ENCODE measurements at places on chromosomes 1 and 21. TPM values are rescaled to one million over a fixed set of nuclear protein-coding genes. Genes with fewer than 3 reads are reported as not detected.

DNA sequence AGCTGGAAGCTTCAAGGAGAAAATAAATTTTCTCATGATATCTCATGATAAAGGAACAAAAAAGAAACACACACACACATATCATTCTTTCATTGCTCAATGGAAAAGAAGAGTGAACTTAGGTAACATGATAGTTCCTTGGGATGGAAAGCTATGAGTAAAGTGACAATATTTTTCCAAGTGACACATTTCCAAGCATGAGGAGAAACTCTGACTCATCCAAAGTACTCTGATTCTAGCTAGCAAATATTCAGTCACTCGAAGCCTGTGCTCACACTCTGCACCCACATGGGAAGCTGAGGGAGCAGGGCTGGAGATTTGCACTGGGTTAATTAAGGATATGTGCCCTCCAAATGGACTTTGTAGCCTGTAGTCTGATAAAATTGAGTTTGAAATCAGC, 222.4 kb downstream of the LRRC40 start:
- DNase-seq = no peak

- DNase-seq = no peak
Observed at GRCh38 chr1:8866173-8866791, 12.2 kb downstream of the ENO1 start.

DNA sequence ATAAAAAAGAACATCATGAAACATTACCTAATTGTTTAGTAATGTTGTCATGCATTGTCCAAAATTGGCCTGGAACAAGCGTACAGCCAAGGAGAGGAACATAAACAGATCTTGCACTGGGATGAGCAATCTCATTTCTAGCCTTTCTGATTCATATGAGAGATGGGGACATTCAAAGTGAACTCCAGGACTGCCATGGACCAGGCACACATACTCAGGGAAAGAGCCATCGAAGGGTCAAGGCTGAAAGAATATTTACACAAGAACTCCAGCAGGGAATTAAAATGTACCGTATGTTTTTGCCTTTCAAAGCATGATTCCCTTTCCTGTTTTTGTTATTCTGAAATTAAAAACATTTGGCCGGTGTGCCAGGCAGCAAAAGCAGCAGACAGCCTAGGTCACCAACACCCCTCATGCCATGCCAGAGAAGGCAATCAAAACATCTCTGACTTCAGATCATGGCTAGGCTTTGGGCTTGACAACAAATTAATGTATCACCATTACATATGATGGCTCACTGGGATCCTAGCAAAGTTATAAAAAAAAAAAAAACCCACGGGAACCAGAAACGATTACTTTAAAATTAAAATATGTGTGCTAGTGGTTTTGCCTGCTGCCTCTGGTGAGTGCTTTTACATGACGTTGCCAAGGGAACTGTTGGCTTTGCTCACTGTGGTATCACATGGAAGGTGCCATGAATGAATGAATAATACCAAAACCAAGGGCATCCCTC, 159.8 kb downstream of the TGFBR3 start:
- no peak for DNase-seq

DNA sequence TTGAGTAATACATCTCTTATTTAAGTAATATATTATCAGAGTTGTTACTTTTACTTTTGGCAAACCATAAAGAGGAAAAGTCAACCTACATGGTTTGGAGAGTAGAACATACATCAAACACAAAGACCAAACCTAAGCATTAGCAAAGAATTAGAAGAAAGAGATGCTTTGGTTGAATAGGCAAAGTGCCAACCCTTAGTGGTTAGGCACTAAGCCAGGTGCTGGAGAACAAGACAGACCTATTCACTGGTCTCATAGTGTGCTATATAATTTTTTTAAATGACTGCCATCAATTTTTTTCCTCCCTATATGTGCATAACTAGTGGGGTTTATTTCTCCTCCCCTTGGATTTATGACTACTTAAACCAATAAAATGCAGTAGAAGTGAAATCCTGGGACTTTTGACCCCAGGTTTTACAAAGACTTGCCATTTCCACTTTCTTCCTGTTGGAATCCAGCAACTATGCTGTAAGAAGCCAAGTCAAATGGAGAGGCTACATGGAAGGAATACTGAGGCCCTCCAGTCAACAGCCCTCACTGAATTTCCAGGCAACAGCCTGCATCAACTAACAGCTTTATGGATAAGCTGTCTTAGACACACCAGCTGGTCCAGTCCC, 69.8 kb upstream of the HAO2 start:
- DNase-seq = no peak

DNA sequence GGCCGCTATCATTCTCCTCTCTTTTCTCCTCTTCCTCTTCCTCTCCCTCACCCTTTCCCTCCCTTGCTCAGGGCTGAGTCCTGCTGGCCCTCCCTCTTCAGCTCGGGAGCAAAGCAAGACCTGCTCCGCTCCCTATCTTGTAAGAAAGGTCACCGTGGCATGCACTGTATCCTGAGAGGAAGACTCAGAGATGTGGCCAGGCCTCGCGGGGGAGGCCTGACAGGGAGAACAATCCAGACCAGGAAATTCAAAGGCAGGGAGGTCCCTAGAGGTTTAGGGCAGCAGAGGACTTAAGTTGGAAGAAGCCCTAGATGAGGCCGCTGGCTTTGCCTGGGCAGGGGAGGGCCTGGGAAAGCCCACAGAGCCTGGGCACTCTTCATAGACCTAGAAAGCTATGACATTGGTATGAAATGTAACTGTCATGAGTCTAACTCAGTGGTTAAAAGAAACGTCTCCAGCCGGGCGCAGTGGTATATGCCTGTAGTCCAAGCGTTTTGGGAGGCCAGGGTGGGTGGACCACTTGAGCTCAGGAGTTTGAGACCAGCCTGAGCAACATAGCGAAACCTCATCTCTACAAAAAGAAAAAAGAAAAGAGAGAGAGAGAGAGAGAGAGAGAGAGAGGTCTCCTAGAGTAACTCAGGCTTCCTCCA, 14.6 kb upstream of the PTAFR start:
- no peak for DNase-seq

DNA sequence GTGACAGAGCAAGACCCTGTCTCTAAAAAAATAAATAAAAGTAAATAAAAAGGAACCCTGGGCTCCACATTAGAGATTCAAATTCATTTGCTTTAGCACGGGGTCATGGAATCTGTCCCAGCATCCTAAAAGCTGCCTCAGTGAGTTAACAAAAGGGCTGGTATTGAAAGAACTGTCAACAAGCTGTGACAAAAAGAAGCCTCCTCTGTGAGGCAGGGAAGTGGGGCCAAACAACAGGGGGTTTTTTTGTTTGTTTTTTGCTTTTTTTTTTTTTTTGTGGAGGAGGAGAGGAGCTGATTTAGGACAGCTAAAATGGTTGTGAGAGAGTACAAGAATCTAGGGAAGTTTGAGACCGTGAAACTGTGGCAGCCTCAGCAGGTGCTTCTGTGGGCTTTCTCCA, 115.7 kb downstream of the LIPI start:
- no peak for DNase-seq

DNA sequence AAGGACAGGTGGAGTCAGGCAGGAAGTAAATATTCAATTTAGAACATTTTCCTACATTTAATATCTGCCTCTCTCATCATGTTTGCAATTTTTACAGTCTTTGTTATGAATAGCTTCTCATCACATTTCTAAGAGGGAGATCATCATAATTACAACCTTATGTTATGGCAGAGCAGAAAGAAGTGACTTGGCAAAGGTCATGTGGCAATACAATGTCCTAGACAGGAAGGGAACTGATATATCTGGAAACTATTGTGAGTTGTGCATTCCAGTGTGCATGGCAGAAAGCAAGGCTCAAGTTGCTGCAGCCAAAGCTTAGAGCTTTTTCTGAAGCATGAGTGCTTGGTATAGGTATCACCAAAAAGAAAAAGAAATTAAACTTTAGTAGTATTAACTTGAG, 43.8 kb upstream of the PRRX1 start:
- no peak for DNase-seq

DNA sequence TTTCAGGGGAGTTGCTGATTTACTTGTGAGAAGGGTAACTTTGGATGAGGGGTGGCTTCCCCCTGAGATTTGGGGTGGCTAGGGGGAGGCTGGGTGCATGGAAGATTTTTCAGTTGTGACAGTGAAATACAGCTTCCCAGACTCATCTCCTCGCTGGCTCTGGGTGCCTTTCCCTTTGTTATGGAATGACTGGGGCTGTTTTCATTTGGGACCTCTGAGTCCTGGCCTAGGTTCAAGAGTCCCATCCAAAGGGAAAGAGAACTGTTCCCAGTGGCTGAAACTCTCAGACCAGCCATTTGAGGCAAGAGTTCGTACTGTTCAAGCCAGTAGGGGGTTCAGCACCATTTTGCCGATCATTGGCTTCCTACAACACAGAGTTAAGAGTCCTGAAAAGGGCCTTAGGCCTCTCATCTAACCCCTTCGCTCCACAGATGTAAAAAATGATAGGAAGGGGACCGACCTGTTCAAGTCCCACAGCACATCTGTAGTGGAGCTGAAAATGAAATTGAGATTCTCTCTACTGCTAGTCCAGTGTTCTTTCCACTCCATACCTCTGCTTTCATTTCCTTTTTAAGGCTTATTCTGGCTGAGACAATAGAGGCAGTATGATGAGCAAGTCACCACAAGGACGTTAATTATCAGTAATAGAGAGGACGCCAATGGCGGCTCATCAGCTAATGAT, 958 bp downstream of the DDR2 start:
- no peak for DNase-seq

DNA sequence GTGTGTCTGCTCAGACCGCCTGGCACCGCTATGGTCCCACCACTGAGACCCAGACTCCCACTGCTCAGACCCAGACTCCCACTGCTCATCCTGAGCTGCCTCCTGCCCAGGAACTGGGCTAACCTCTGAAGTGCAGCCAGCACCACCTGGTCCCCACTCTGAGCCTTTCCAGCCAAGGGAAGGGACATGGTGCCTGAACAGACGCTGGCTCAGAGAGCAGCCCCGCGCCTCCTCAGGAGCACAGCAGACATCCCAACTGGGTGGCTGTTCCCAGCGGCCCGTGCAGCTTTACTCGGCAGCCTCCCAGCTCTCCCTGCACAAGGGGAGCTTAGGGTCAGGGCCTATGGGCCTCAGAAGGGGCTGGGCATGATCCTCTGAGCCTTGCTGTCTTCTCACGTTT, 27.8 kb upstream of the CNTN2 start:
- DNase-seq = no peak

DNA sequence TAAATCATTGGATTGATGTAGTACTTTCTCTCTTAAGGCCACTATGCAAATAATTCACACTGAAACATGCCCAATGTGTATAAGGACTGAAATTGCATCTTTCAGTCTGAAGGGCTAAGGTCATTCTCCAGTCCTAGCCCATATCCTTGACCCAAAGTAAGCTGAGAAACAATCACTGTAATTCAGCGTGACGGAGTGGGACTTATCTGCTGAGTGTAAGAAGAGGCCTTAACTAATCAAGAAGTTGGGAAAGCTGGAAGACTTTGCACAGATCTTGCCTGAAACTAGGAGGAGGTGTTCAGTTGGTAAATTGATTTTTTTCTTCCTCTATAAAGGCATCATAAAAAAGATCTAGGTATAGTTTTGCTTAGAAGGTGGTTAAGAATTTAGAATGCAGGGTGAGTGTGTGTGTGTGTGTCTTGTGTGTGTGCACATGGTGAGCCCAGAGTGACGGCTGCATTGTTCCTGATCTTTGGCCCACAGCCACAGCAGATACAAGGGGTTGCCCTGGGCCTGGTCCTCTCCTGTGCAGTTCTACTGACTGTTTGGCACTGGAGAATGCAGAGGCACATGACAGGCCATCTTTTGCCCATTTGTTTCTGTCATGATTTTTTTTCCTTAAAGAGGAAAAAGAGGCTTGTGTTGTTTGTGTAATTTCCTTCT, 13.3 kb upstream of the PPP2R5A start:
- no peak for DNase-seq

DNA sequence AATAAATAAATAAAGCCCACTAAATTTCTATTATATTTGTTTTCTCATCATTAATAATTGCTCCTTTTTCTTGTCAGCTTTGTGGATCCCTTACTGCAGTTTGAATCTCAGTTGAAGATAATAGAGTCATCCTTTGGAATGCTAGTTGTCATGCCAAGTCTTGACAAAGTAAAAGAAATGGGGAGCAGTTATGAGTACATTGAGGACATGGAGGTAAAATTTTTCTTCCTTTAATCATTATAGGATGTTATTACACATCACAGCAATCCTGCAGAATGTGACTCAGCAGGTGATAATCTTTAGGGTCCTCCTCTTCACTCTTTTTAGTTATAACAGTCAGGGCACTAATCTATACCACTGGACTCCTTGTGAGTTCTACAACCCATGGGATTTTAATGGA, 24.1 kb downstream of the MROH9 start:
- DNase-seq = no peak

- no peak for DNase-seq
Observed at GRCh38 chr1:60668585-60668984, 413.8 kb upstream of the NFIA start.

- no peak for DNase-seq
Observed at GRCh38 chr1:115239148-115239422, 99.0 kb downstream of the NGF start.

DNA sequence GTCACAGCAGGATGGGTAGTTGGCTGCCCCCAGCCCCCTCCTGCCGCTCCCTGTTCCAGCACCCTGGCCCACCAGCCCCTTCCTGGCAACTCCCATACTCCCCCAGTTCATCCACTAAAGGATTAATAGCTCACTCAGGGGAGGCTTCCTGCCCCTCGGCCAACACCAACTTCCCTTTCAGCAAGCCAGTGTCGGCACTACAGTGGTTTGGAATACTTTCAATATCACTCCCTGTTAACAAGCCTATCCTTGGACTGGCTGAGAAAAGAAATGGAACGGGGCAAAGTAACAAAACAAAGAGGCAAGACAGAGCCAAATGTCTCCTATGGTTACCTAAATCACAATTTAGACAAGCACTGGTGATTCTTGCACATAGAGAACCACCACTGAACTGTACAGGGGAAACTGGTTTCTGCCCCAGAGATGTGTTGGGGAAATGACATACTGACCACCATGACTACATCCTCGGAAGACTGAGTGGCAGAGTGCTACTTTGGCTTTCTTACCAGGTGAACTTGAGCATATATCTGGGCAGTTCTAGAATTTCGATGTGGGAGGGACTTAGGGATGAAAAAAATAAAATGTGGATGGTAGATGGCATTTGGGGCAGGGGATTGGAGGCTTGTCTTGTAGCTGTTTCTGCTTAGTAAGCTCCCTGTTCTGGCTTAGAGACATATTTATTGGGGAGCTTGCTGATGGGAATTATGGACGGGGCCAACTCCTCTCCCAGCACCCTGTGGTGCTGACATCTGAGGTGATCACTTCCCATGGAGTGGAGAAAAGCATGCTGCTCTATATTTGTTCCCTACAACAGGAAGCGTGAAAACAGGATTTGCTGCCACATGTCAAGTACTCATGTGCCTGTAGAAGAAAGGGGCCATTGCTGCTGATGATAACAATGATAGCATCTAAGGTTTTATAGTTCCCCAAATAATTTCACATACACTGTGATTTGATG, 7.1 kb upstream of the CAPN2 start:
- no peak for DNase-seq

- no peak for DNase-seq
Observed at GRCh38 chr1:70811815-70812214, 235.8 kb downstream of the PTGER3 start.

CTSK gene
- 2.4 TPM for total RNA-seq

F3 gene
- total RNA-seq = 2.0 TPM

MPL gene
- total RNA-seq = 0.15 TPM

ESPN gene
- 172 TPM for total RNA-seq

IVL gene
- total RNA-seq = not detected

All from left lobe of liver (tissue), 2 donors.